NCI-H524 (cell line): ENCODE measurements at places on chromosomes 4 and X.

- no peak for DNase-seq
Observed at GRCh38 chr4:129278868-129279267, 182.9 kb downstream of the C4orf33 start.

- no peak for DNase-seq
Observed at GRCh38 chr4:1871471-1872021, 353 bp downstream of the NSD2 start.

DNA sequence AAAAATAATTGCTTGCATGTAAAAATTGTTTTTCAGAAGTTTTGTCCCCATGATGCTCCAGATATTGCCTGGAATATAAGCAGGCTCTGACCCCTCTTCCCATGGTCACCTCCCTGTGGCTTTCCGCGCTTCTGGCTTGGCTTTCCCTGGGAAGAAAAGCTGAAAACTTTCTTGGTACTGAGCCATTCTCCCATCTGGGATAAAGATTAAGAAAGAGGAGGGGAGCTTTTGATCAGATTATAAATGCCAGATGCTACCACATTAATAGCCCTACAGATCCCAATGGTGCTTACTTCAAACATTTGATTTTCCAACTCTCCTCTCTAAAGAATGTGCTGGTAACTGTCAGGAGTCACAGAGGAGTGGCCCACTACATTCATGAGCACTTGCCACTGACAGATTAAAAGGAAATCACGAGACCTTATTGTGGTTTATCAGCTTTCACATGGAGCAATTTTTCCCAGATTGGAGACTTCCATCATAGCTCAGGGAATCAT is 54.4 kb upstream of the GAB1 start:
- peak; percentile 57 for DNase-seq

DNA sequence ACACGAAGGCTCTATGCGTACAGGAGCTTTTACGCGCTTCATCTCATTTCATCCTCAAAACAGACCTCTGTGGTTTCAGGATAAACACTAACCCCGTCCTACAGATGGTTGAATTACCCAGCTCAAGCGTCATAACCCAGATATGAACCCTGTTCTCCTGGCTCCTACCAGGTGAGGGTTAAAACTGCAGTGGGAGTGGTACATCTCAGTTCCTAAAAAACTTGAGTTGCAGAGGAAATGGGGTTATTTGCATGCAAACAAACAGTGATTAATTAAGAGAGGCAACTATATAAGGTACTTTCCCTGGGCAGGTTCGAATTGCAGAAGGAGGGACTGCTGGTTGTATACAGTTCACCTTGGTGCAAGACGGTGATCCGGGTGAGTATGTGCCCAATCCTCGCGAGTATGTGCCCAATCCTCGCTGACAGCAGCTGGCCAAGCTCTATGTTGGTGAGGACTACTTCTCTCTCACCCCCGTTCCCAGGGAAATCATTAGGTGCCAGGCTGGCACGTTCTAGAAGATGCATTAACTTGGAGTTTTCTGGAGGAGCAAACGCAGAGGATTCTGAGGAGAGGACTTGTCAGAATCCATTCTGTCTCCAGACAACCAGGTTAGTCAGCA is 72.6 kb downstream of the FHDC1 start:
- no peak for DNase-seq

DNA sequence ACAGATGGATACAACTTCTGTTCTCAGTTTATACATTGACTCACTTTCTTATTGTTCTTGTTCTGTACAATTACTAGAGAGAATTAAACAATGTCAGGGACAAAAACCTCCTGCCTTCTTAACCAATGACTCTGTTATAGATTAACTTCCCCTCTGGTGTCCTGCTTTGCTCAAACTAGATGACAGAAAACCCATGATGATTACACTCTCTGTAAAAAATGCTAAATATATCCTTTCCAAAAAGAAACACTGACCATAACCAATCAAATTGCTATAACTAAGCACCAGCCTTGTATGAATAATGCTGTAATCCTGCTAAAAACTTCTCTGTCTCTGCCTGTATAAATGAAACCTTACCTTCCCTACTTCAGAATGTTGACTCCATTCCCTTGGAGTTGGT is 29.8 kb upstream of the IL13RA2 start:
- no peak for DNase-seq

DNA sequence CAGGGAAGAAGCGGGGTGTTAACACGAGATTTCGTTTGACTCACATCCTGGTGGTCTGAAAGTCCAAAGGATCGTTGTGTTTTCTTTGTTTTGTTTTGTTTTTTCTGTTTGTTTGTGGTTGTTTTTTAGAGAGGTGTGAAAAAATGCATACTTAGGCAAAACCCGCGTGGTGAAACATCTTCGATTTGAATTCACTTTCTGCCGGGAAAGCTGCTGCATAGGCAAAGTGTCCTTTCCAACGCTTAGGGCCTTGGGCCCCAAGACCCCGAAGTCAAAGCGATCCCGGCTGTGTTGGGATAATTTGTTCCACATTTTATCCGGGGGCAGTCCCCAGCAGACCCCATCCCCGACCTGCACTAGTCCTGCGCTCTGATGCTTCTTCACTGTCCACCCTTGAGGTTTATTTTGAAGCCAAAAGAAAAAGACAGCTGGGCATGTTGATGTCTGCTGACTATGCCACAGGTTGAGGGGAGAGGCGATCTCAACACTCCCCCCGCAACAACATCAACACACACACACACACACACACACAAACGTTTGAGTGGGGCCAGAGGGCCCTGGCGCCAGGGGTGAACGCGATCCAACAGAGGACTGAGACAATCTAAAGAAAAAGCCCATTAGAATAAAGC is 2.0 kb downstream of the MSX1 start:
- no peak for DNase-seq

- DNase-seq: no peak
Observed at GRCh38 chrX:43500996-43501694, 155.0 kb upstream of the MAOA start.

DNA sequence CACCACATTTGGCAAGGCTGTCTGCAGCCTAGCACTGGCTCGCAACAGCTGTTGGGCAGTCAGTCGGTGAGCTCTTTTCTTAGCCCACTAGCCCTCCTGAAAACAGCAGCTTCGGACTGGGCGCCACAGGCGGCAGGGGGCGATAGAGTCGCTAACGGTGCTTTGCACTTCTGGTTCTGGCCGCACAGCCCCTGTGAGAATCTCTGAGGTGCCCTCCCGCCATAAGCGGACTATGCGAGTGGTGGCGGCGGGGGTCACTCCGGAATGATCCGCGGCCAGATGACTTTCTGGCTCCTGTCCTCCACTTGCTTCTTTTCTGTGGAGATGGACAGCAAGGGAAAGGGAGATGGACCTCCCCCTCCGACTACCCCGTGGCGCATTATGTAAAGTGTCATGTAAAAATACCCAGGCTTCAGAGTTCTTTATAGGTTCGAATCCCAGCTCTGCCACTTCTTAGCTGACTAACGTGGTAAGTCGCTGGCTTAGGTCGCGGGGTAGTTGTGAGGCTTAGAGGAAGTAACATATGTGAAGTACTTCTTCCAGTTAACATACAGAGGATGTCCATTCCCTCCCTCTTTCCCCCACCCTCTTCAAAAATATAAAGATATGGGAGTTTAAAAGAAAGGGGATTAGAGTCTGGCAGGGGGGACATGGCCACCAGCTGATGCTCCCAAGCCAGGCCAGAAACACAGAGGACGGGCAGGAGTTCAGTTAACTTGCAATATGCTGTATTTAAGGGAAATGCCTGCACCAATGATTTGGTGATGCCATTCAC is 11.0 kb downstream of the ARHGAP36 start:
- DNase-seq: peak; percentile 88

DNA sequence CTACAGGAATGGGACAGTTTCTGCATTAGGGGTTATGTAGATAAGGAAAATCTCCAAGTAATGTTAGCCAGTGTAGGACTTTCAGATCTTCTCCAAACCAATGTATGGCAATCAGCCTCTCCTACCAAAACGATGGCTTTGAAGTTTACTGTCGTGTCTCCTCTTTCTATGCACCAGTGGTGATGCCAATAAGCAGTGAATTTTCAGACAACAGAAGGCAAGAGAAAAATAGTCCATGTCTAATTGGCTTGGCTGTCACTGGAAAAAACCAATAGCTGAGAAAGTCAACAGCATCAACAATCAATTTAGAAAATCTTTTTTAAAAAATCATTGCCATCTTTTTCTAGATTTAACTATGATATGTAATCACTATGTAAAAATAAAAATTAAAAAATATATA is 35.0 kb downstream of the LIMCH1 start:
- no peak for DNase-seq

DNA sequence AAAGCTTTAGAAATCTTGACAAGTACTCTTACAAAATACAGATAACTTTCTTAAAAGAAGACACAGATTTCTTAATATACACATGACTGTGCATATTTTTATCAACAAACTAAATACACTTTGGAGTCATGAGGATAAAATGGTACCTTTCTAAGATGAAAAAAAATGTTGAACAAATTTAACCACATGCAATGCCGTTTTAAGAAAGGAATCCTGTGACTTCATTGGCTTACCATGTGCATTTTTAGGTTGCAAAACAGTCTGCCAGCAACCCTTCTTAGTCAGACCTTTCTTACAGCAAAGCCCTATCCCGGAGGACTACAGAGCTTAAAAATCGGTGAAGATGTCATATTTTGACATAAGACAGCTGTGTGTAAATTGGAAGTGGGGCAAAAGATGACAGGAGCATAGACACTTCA is 51.7 kb downstream of the GASK1B start:
- no peak for DNase-seq

DNA sequence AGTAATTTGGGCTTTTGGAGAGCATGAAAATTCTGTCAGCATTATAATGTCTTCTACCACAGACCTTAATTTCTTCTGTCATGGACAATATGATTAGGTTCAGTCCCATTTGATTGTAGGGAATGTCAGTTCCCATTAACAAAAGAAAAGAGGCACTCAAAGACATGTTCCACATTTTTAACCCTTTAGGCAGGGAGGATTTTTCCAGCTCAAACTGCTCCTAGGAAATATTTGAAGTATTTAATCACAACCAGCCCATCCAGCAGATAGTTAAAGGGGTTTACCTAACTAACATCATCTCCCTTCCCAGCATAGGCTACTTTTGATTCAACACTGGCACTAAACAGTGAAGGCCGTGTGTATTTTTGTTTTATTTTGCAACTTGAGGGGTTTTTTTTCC is 256.0 kb downstream of the DHX15 start:
- DNase-seq: no peak

- peak; percentile 45 for DNase-seq
Observed at GRCh38 chrX:153643431-153644351, 3.3 kb upstream of the DUSP9 start.

DNA sequence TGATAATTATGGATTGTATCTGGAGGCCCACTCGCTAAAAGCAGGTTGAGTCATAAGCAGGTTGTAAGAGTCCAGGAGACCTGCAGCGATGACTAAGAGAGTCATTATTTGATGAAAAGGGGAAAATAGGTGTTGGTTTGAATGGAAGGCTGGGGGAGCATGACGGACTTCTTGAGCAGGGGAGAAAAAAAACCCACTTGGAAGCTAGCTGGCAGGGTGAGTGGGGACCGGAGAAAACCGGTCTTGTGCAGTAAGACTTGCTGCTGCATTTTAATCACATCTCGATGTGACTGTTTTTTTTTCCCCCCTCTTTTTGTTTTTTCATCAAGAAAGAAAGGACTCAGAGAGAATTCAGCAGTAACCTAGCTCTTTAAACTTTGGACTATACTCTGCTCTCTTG is 90.0 kb downstream of the IGSF1 start:
- DNase-seq: no peak

GRCh38 chr4:5890063-5890727 is 2.7 kb downstream of the CRMP1 start:
- DNase-seq: peak; percentile 95

DNA sequence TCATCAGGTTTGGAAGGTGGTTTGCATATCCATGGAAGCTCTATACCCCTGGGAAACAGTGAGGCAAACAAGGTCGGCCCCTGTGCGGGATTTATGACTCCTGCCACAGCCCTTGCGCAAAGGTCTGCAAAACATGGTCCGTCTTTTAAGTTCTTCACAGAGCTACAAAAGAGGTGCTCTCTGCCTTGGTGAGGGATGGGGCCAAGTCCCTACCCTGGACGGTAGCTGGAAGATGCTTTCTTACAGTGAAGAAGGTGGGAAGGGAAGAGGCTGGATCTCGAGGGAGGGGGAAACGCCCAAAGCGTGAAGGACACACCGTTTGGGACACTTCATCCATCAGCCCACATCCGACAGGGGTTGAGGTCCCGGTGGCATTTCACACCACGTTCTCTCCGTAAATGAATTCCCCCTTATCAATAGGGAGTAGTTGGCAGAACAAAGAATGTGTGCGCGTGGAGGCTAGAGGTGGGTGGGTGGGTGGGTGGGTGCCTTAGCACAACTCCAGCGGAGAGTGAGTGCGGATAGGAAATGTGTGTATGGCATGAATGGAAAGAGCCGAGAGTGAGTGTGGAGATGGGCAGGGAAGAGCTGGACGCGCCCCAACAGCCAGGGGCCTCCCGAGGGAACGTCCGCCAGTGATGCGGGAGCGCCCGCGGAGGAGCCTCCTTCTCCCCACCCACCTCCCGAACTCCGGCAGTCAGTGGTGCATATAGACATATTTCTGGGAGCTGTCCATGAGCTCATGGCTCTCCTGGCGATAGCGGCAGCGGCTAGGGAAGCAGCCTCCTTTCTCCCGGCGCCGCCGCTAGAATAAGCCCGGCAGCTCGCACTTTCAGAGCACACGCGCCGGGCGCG is 68.3 kb downstream of the LARP7 start:
- no peak for DNase-seq
